T-cell (primary cell): ENCODE measurements at places on chromosomes 12 and 14.

DNA sequence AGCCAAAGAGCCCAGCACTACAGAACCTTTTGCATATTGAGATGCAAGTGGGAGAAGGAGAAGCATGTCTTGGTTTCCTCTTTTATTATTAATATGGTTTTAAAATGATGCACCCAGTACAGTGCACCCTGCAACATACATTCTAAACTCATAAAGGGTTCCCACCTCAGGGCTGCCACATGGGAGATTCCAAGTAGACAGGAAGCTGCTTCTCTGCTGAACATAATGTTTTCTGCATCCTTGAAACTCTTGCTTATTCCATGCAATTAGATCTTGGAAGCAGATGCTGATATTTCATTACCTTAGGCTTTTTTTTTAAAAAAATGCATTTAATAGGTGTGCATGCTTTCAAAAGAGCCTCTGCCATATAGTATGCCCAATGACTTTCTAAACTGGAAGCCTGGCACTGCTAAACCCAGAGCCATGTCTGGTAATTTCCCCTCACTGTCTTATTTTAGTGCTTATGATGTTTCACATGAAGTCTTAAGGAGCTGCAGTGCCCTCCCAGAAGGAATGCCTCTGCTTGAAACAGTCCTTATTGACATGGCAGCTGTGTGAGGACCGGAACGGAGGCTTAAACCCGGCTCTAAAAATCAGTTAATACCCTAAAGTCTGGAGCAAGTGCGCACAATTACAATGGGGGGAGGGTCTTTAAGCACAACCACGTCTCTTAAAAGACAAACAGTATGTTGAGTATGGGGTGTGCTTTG, 2.0 kb upstream of the SIX1 start:
- DNase-seq: no peak

GRCh38 chr14:89268514-89268913, 148.5 kb downstream of the FOXN3 start:
- no peak for DNase-seq

DNA sequence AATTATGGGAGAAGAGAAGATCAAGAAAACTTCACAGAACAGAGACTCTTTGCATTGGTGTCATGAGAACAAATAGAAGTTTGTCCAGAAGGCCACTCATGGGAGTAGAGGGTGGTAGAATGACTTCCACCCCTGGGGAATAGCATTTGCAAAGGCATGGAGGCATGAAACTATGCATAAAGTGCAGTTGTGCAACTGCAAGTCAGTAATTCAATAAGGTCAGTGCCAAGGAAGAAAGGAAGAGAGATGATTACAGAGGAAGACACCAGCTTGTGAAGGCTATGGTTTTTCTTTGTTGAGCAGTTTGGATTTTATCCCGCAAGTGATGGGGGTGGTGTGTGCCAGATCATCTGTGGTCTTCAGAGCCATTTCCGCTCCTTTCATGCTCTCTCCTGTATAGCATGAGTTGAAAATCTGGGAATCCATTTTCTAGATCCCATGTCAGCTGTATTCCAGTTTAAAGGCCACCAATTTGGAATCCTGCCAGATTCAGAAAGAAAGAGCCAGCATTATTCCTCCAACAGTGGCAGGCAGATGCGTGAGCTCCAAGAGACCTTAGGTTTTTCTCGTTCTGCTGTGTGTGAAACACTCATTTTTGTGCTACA, 67.6 kb upstream of the GRIN2B start:
- no peak for DNase-seq

DNA sequence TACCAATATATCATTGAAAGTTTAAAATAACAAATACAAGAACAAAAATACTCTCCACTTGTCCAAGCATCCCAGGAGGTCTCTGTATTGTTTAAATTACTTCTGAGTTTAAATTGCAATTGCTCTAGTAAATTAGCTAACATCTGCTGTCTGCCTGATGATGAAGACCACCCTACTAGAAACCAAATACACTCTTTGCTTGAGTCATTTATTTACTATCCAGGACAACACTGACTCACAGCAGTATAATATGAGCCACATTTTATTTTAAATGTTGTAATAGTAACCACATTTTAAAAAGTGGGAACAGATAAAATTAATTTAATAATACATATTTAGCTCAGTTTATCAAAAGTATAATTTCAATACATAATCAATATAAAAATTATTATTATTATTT, 62.9 kb upstream of the EEA1 start:
- no peak for DNase-seq

DNA sequence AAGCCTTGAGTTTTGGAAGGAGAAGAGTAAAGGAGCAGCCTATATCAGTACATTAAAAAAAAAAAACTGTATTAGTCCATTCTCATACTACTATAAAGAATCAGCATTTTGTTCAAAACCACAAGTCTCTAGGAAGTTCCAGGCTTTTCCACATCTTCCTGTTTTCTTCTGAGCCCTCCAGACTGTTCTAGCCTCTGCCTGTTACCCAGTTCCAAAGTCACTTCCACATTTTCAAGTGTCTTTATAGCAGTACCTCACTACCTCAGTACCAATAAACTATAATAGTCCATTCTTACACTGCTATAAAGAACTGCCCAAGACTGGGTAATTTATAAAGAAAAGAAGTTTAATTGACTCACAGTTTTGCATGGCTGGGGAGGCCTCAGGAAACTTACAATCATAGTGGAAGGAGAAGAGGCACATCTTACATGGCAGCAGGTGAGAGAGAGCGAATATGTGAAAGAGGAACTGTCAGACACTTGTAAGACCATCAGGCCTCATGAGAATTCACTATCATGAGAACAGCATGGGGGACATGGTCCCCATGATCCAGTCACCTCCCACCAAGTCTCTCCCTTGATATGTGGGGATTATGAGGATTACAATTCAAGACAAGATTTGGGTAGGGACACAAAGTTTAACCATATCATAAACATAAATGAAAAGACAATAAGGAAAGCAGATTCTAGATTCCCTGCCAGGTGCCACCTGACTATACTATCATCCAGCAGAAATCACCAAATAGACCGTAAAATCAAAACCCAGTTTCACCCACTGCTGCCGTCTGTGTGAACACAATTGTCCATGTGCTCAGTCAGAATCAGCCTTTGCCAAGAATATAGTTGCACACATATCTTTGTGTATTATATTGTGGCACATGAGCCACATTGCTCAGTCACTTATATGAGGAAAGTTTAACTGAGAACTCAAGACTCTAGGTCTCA, 27.8 kb downstream of the TOGARAM1 start:
- DNase-seq: no peak
